ENCODE measurements at places on chromosomes 2 and 18.

DNA sequence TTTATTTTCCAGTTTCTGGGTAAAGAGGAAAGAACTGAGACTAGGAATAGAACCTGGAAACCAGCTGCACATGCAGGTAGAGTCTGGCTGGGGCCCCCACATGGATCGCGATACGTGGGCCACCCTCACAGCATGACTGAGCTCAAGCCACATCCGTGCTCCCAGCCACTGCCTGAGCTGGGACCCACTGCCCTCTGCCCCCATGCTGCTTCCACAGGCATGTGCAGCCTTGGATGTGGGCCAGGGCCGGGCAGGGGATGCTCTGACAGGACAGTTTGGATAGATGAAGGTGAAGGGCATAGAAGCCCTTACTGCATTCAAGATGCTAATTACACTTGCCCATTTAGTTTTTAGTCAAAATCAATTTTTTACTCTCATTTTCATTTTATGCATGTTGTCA, 321.2 kb downstream of the DCDC2C start:
- no peak for DNase-seq

DNA sequence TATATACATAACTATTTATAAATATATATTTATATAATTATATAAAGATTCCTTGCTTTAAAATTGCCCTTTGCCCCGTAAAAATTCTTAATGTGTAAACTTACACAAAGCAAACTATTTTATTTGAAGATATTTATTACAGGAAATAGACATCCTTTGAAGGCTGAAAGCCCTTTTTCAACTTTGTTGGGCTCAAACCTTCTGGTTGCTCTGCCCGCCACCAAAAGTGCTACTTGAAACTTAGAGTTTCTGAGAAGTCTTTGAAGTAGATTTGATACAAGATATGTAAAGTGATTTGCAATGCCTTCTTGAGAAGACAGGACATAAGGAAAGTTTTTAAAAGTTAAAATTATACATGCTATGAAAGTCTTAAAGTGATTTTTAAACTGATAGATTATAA, 36.6 kb upstream of the METAP1D start:
- no peak for DNase-seq

DNA sequence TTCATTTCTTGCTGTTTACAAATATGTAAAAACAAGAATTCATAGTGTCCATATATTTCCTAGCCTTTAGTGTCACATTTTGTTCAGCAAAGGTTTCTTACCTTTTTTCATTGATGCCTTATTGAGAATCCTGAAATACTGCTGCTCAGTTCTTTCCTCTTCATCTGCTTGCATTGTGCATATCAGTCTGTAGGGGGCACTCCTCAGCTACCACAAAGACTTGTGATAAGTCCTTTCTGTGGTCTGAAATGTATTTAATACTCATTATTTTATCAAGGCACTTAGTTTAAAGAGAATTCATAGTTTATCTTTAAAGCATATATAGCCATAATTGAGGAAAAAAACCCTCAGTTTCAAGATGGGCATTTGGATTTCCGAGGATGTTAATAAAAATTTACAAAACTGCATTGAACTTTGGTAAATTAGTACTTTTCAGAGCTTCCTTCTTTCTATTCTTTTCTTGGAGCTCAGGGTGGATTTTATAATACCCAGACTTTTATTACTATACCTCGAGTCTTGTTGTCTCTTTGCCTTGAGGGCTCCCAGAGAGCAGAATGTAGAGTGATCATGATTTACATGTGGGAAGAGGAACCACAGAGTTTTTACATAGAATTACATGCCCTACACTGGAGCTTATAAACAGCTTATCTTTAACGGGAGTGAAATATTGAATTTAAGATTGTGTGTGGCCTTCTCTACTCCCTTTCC, 570.1 kb downstream of the PLCL1 start:
- no peak for DNase-seq

DNA sequence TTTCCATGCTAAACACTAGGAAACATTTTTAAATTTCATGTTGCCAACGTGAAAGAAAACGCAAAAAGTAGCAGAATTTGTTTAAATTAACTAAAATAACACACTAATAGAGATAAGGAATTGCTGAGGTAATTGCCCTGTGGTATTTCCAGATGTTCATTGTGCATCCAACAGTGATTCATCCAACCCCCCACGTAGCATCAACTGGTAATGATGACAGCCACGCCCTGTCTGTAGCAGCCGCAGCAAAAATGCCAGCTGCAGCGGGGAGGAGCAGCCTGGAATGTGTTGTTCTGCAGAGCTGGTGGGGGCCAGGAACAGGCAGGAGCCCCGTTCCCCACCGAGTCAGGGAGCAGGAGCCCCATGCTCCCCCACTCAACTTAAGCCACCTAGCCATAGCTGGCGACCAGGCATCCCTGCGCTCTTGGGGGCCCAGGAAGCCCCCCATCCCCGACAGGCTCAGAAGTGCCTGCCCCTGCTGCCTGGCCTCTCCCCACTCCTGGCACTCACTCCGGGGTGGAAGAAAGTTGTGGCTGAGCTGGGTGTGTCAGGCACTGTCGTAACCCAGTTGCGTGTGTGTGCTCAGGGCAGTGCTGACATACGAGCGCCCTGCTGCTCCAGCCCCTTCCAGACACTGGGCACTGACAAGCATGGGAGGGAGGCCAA, 695.1 kb upstream of the ACVR2A start:
- no peak for DNase-seq

GRCh38 chr2:241775223-241776177, 1.1 kb upstream of the GAL3ST2 start:
- DNase-seq = no peak

DNA sequence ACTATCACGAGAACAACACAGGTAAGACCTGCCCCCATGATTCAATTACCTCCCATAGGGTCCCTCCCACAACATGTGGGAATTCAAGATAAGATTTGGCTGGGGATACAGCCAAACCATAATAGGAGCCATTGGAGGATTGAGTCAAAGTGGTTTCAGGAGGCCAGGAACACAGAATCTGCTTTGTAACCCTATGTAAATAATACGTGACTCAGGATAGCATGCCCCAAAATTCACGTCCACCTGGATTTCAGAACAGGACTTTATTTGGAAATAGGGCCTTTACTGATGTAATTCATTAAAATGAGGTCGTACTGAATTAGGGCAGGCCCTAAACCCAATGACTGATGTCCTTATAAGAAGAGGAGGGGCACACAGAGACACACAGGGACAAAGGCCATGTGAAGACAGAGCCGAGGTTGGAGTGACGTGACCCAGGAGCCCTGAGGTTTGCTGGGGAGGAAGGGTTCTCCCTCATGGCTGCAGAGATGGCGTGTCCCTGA, 16.0 kb upstream of the CNDP2 start:
- DNase-seq = no peak
